ENCODE measurements at places on chromosomes 12 and 14.

GRCh38 chr14:94171208-94171607, 2.9 kb upstream of the PPP4R4 start:
- DNase-seq = no peak

DNA sequence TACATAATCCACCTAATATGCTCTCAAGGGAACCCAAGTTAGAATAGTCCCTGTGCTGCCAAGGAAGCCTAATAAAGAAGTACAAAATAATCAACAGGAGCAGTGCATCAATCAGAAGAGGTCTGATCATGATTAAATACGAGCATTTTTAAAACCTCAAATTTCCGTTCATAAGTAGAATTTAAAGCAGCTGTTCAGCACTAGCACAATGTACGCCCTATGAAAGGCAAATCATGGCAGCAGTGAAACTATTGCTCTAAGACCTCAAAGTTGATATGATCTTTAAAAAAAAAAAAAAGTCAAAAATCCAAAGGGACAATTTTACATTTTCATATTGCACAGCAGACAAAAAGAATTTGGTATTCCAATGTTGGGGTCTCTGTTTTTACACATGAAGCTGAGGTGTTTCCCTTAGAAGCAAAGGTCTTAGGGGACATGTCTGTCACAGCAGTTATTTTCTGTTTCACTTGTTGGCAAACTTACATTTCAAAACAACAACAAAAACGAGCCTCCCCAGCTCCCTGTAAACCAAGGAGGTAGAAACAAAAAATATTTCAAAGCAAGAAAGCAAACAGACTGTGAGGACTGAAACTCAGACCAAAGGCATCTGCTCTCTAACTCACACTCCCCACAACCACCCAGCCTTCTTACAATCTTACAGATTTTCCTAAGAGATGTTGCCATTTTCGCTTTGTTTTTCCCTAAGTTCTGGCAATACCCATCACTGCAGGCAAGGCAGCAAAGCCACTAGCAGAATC, 28.2 kb downstream of the SOX5 start:
- DNase-seq = no peak

DNA sequence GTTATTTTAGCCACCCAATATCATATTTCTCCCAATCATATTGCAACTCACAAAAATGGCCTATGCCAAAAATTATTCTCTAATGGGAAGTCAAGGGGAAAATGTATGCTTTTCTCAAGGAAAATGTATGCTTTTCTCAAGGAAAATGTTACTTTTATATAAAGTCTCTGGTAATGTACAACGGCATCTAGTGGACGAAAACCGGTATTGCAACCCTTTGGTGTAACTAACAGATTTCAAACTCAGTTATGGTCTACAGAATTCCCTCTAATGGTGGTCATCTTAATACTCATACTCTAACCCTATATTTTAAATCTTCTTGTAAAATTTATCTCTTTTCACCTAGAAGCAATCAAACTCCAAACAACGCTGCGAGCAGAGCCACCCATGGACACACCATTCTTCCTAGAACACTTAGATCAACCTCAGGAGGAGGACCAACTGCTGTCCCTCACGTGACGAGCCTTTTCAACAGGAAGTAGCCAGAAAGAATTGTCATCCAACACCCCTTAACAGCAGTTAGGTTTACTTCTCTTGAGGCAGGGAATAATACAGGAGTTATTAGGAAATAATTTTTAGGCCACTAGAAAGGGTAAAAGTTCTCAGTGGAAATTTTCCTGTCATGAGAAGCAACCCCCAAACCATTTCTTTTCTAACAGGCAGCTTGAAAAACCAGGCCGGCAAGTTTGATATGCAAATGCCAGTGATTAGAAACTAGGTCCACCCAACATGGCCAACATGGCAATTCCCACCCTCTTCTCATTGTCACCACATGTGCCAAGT, 20.1 kb downstream of the APOBEC1 start:
- DNase-seq = no peak

DNA sequence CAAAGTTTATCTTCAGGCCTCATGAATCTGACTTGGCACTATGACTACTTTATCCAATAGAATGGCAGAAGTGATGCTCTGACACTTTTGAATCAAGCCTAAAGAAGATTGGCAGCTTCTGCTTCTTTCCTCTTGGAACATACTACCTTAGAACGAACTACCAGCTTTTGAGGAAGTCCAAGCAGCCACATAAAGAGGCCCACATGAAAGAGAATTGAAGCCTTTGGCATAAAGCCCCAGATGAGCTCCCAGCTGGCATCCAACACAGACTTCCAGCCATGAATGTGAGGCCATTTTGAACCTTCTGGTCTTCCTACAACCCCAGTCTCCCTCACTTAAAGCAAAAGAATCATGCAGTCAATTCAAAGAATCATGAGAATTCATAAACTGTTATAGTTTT, 65.8 kb downstream of the EEA1 start:
- no peak for DNase-seq

DNA sequence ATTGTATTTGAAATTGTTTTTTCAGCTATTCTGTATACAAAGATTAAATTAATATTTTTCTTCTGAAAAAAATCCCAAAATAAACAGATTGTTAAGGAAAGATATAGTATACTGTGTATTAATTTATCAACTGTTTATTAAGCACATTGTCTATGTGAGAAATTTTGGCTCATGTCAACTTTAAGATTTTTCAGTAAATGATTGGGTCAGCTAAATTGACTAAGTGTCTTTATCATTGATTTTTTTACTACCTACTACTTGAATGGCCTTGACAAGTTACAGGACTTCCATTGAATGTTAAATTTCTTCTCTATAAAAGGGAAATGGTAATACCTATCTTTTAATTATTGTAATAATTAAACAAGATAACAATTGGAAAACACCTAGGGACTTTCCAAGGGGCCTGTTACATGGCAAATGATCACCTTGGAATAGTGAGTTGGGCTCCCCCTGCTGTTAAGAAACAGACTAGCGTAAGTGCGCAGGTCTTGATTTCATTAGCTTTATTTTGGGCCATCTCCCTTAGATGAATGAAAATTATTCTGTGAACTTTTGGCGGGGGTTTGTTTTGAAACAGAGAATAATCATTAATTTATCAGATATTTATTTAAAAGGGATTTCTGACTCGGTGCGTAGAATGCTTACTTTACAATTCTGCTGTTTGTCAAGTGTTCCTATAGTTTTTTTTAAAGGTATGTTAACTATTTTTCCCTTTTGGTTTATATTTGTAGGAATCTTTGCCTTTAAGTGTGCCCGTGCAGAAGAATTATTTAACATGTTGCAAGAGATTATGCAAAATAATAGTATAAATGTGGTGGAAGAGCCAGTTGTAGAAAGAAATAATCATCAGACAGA, 14.5 kb upstream of the CCT2 start:
- no peak for DNase-seq

GRCh38 chr12:77629141-77629540, 201.6 kb upstream of the NAV3 start:
- no peak for DNase-seq

- DNase-seq = no peak
Measured at GRCh38 chr14:67815573-67816225, 691 bp downstream of the ZFYVE26 start.

- DNase-seq = no peak
Measured at GRCh38 chr12:24901576-24902461, 47.1 kb downstream of the BCAT1 start.

DNA sequence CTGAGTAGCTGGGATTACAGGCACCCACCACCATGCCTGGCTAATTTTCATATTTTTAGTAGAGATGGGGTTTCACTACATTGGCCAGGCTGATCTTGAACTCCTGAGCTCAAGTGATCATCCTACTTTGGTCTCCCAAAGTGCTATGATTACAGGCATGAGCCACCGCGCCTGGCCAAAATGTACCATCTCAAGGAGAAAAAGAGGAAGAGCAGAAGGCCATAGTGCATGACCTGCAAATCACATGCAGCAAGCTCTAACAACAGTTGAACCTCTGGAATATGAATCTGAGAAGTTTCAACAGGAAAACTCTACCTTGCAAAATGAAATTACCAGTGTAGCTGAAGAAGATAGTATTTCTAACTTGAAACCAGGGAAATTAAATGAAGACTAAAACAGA, 17.1 kb upstream of the SERPINA1 start:
- no peak for DNase-seq

GRCh38 chr12:86914721-86915120, 658.5 kb upstream of the MGAT4C start:
- no peak for DNase-seq

GRCh38 chr12:182381-182892, 31.5 kb downstream of the SLC6A12 start:
- no peak for DNase-seq

DNA sequence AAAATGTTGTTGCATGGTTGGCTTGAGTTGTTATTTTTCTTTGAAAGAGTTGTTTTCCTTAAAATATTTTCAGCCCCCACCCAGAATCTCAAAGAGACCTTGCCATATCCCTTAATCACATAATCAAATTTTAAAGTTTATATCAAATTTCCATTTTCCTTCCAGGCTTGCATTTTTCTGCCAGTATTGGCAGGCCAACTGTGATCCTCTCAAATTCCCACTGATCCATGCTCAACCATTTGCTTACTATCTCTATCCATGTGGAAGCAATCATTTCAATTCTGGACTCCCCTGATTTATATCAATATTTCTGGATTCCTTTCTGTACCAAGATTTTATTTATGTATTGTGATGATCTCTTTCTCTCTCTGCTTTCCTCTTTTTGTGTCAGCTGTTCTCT, 64.2 kb upstream of the PYGL start:
- no peak for DNase-seq

DNA sequence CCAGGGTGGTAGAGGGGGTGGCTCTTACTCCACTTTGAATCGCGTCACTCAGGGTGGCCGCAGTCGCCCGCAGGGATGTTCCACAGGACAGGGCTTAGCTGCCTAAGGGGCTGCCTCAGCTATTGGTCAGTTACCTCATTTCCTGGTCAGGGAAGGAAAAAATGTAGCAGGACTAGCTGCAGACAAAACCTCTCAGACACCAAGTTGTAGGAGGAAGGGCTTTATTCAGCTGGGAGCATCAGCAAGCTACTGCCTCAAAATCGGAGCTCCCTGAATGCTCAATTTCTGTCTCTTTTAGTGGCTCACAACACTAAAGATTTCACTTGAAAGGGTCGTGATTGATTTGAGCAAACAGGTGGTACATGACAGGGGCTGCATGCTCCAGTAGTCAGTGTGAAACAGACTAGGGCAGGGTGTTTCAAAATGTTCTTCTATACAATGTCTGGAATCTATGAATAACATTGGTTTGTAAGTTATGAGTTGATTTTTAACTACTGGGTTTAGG, 6.4 kb upstream of the CLEC6A start:
- DNase-seq = no peak

- DNase-seq = no peak
Measured at GRCh38 chr12:122333142-122334087, 67.1 kb upstream of the VPS33A start.

DNA sequence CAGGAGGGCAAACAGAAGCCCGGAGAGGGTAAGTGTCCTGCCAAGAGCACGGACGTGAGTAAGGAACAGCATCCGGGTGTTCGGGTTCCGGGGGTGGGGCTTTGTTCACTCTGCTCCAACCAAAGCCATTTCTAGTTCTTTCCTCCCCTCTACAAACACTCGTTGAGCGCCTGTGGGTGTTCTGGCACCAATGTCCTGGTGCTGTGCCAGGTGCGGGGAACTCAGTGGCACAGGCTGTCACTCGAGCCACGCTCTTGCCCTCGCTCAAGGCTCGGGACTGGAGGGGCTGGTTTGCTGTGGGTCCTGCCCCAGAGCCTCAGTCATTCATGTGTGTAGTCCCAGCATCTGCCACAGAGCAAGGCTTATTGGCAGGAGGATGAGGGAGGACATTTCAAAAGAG, 157.5 kb downstream of the CALM1 start:
- DNase-seq = no peak

- DNase-seq = no peak
Measured at GRCh38 chr12:54977857-54978256, 6.7 kb downstream of the TESPA1 start.

GRCh38 chr12:126607157-126607556, 1541.9 kb downstream of the AACS start:
- no peak for DNase-seq

- no peak for DNase-seq
Measured at GRCh38 chr14:57869617-57870016, 3.7 kb upstream of the SLC35F4 start.

DNA sequence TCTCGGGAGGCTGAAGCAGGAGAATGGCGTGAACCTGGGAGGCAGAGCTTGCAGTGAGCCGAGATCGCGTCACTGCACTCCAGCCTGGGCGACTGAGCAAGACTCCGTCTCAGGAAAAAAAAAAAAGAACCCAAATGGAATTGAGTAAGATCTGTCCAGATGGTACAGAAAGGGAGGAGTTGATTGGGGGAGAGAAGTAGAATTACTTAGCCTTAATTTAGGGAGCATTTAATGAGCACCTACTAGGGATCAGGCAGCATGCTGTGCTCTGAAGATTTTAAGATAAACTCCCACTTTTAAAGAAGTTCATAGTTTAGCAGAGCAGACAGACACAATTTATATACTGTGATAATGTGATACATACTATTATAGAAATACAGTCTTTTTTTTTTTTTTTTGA, 4.5 kb downstream of the RAB5B start:
- no peak for DNase-seq

GRCh38 chr12:14564336-14564959, 3.2 kb downstream of the PLBD1 start:
- no peak for DNase-seq
